ENCODE measurements at places on chromosomes 2 and 18.
A peak's percentile ranks its signal among the peaks of the same experiment; 100 is the strongest.

GRCh38 chr2:180980943-180981911, 822 bp downstream of the UBE2E3 start:
- DNase-seq, result peak; percentile 78

DNA sequence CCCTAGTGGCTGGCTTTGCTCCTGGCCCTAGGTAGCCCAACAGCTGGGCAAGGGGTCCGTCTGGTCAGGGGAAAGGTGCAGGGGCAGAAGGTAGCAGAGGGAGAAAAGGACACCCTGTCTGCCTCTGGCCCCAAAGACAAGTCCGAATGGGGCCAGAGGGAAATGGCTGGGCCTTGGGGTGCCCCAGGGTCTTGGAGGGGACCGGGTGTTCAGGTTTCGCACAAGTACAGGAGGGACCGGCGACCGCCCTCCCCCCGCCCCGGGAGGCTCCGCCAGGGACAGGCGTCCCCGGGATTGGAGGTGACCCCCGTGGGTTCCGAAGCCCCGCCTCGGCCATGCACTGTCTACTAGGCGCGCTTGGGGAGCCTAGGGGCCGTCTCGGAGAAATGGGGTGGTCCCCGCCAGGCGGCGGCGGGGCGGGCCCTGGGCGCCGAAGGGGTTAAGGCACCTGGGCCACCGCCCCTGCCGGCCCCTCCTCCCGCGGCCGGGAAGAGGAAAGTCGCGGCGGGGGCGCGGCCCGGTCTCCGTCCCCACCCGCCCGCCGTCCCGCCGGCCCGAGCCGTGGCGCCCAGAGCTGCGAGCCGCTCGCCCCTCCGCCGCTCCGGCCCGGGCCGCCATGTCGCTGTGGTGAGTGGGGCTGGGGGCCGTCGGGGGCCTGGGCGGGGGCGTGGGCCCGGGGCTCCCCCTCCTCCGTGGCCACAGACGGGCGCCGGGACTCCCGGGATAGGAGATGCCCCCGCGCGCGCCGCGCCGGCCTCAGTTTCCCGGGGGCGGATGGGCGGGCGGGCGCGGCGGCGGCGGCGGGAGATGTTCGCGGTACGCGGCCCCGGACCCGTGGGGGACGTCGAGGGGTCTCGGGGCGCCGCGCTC, at the start of gene B3GNT7:
TSS of gene B3GNT7 (plus strand) at position 523 of the 870 bp plus-strand sequence. CDS start at position 617, 94 bp downstream.
- DNase-seq, result no peak

DNA sequence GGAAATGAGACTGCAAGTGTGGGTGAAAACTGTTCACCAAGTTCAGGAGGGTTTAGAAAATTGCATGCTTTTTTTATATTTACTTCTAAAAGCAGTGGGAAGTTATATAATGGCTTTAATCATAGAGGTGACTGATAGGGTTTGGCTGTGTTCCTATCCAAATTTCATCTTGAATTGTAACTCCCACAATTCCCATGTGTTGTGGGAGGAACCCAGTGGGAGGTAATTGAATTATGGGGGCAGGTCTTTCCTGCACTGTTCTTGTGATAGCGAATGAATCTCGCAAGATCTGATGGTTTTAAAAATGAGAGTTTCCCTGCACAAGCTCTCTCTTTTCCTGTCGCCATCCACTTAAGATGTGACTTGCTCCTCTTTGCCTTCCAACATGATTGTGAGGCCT, 35.7 kb upstream of the NTSR2 start:
- DNase-seq, result no peak

DNA sequence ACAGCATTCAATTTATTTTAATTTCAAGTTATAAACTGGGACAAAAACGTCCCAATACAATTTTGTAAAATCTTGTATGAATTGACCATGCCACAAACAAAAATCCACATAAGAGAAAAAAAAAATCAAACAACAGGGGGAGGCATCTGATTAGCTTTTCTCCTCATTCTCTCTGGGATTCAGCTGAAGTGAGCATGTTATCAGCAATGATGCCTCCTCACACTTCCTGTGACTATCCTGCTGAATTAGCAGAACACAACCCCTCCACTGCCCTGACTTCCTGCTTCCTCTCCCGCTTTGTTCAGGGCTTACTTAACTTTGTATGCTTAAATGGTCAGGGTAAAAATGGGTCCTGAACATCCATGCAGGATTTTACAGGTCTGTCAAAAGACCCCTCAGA, 132.2 kb upstream of the ITGB6 start:
- DNase-seq, result no peak

GRCh38 chr2:169006665-169007064, 24.5 kb downstream of the ABCB11 start:
- no peak for DNase-seq

DNA sequence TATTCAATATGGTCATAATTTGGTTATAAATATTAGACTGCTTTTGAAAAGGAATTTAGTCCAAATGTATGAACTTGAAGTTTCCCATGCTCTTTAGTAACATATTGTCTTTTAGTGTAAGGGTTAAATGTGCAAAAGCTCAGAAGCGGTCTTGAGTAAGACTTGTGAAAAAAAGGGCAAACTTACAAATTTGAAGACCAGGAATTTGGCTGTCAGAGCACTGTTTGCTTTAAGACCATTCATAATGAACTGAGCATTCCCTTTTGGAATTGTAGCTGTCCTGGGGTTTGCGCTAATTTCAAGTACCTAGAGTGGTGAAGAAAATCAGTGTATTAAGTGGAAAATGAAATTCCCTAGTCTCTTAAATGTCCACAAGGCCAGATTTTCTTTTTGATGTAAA, 6.9 kb upstream of the ZEB2 start:
- no peak for DNase-seq

DNA sequence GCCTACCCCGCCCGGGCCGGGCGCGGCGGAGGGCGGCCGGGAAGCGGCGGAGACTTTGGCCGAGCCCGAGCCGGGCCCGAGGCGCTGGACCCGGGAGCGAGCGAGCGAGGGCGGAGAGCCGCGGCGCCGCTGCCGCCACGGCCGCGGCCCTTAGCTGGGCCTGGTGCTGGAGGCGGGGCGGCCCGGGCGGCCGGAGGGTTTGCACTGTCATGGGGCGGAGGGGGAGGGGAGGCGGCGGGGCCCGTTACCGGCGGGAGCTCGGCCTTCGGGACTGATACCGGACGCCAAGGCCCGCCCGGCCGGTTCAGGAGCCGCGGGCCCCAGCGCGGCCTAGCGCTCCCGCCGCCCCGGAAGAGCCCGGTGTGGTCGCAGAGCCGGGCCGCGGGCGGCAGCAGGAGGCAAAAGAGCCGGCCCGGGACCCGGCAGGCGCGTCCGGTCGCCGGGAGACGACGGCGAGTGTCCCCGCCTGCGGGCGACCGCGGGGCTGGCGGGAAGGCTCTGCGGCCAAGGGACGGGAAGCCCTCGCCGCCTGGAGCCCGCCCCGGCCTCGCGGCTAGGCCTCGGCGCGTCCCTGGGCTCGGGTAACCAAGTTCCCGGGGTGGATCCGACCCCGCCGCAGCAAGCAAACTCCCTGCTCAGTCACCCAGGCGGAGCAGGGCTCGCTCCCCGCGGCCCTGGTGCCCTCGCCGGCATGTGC, 697 bp downstream of the KCMF1 start:
- peak; percentile 87 for DNase-seq

- no peak for DNase-seq
These were observed 62.7 kb downstream of the TRAPPC12 start for GRCh38 chr2:3442185-3442584.

GRCh38 chr18:66560094-66560493, 43.8 kb downstream of the CDH19 start:
- DNase-seq, result no peak

- no peak for DNase-seq
These were observed 79.7 kb downstream of the PRKCE start for GRCh38 chr2:45731141-45731540.

DNA sequence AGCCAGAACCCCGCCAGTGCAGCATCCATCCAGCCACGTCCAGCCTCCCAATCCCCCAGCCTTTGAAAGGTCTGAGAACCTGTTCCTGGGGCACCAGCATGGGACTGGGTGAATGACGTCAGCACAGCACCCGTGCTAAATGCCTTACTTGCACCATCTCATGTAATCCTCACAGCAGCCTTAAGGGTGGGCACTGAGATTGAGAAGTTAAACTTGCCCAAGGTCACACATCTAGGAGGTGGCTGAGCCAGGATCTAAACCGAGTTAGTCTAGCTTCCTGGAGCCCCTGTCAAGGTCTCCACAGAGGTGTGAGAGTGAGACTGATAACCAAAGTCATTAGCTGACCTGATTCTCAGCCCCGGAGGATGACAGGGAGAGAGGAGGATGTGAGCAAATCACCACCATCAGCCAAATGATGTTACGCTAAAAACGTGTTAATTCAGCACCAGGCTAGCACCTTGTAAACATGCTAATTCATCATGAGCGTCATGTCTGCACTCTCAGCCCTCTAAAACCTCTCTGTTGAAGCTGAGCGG, 4.6 kb downstream of the CD8A start:
- no peak for DNase-seq

DNA sequence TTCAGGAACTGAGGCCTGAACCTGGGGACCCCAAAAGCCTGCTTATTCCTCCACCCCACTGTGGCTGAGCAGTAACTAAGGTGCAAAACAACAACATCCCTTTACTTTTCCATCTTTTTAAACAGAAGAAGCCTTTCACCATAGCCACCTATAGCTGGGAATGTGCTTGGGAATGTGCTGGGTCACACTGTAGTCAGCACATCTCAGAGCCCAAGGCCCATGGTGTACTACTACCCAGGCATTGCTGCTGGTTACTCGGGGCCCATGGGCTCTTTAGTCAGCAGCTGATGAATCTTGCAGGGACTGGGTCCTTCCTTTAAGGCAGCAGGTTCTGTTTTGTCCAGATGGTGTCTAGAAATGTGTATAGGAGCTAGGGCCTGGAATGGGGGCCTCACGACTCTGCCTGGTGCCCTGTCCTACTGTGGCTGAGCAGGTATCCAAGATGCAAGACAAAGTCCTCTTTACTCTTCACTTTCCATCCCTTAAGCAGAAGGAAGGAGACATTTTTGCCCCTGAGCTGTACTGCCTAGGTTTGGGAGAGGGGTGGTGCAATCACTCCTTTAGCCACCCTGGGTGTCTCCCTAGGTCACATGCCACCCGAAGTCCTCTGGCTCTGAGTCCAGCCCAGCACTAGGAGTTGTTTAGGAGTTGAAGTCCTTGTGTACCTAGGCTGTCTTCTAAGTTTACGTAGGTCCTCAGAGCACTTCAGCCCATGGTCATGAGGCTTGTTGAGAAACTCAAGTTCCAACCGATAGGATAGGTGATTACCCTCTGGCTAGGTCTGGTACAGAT, 70.1 kb downstream of the OXER1 start:
- DNase-seq, result no peak

DNA sequence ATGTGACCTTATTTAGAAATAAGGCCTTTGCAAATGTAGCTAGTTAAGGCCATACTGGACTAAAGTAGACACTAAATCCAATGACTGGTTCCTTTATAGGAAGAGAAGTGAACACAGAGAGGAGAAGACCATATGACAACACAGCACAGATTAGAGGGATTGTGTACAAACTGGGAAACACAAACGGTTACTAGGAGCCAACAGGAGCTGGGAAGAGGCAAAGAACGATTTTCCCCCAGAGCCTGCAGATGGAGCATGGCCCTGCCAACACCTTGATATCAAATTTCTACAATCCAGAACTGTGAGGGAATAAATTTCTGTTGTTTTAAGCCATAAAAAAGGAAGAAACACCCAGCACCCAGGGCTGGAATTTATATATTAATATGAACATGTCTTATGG, 38.7 kb upstream of the COL5A2 start:
- DNase-seq, result no peak

- DNase-seq, result peak; percentile 57
These were observed 38.2 kb downstream of the ANKMY1 start for GRCh38 chr2:240519396-240520129.

DNA sequence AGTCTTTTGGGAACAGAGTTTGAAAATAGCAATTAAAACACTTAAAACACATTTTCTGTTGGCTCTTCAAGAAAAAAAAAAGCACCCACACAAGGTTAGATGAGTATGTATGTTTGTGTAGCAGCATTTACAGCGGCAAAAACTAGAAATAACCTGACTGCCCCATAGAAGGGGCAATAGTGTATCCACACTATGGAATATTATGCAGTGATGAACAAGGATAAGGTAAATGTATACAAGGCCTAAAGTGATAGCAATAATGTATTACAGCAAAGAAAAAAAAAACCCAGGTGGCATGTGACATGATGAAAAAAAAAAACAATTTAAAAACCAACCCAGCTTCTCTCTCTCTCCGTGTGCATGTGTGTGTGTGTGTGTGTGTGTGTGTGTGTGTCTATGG, 34.8 kb downstream of the POLR1A start:
- DNase-seq, result no peak

DNA sequence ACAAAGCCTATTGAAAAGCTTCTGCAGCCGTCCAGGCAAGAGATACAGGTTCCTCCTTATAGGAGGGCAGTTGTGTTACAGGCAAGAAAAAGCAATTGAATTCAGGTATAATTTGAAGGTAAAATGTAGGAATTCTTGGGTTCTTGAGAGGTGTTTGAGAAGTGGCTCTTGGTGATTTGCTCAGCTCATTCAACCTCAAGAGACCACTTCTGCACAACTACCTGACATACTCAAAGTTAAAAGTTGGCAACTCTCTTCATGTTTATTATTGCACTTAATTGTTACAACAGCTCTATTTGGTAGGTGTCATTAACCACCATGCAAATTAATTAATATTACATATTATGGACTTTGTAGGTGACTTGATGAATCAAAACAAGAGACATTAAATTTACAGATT, 753.2 kb downstream of the ADCYAP1 start:
- DNase-seq, result no peak

All from right kidney (tissue), 9 donors.